ENCODE measurements at places on chromosomes 6 and 20.
A peak's percentile ranks its signal among the peaks of the same experiment; 100 is the strongest.

- no peak for DNase-seq
Measured at GRCh38 chr20:41509316-41510200, 108.6 kb downstream of the CHD6 start.

DNA sequence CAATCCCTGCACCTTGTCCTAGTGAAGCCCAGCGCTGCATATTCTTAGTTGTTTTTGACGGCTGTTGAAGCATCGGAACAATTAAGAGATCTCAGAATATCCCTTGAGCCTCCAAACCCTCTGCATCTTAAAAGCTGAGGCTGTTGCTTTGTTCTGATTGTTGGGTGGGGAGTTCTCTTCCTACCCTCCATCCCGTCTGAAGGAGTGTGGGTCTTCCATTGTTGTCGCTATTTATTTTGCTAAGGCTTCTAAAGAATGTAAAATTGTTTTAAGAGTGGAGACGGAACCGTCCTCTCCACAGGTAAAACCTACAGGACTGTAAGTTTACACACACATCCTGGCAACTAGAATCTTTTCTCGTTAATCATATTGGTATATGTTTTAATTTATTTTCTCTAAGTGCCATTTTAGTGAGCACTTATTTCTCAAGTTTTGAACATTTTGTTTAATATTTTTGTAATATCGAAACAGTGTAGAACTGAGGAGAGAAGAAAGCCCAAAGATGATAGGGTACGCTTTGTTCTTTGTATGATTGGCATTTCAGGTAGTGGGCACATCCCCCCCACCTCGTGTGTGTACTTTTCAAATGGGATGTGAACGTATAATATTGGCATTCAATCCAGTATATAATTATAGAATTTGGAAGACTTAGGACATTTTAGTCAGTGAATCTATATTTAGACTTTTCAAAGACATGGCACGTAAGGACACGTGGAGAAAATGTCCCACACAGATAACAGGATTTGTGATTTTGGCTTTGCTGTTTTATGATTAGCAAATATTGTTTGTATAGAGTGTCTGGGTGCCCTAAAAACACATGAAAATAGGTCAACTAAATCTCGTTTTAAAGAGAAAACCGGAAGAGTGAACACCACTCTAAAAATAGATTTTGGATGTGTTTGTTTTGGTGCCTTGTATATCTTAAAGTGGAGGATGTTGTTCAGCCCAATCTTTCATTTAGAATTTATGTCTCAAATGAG lies 1.3 kb downstream of the RNF146 start:
- DNase-seq, result no peak

- no peak for DNase-seq
Measured at GRCh38 chr6:11143394-11144371, 32.2 kb upstream of the ERVFRD-1 start.

DNA sequence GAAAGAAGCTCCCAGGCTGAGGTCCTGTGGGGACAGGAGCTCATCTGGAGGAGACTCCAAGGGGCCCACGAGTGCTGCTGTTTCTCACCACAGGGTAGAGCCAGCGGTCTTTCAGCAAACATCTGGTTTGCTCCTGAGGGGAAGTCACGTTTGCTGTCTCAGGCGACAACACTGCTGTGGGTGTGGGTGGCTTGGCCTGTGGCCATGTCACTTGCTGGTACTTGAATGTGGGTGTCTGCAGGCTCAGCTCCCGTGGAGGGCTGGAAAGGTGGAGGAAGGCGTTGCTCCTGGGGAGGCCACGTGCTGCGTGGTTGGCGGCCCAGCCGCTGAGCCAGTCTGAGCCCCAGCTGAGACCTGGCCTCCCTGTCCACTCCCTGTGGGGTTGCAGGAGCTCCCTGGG lies 52.8 kb upstream of the MPC1 start:
- DNase-seq, result peak; percentile 37

DNA sequence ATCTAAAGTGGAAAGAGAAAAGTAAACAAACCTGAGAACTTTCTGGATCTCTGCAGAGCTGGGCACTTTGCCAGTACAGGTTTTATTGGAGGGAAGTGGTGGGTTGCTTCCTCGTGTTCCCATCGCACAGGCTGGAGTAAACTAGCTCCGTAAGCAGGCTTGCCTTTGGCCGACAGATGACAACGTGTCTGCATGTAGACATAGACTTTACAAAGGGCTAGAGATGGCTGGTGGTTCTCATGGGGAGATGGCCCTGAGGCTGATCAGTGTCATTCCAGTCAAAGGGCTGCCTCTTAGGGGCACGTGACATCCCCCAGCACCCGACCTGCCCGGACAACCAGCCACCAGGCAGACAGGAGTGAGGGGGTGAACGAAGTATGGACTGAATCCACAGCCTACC lies 98.8 kb downstream of the YTHDF1 start:
- no peak for DNase-seq

DNA sequence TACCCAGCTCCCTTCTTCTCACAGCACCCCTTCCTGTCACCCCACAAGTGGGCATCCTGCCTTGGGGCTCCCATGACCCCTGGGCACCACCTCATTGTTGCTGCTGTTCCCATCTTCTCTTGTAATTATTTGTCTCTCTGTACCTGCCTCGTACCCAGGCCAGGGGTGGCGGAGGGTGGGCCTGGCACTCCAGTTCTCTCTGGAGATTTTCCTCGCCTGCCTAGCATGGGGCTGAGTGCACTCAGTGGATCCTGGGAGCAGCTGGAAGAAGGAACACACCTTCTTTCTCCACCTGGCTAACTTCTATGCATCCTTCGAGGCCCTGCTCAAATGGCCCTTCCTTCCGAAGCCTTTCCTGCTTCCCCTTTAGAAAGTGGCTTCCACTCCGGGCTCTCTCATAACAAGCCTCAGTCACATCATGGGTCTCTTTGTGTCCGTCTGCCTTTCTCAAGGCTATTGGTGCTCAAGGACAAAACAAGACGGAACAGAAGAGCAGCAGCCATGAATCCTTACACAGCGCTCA lies 79.2 kb downstream of the SRC start:
- no peak for DNase-seq

- no peak for DNase-seq
Measured at GRCh38 chr6:69784595-69785377, 12.0 kb downstream of the LMBRD1 start.

DNA sequence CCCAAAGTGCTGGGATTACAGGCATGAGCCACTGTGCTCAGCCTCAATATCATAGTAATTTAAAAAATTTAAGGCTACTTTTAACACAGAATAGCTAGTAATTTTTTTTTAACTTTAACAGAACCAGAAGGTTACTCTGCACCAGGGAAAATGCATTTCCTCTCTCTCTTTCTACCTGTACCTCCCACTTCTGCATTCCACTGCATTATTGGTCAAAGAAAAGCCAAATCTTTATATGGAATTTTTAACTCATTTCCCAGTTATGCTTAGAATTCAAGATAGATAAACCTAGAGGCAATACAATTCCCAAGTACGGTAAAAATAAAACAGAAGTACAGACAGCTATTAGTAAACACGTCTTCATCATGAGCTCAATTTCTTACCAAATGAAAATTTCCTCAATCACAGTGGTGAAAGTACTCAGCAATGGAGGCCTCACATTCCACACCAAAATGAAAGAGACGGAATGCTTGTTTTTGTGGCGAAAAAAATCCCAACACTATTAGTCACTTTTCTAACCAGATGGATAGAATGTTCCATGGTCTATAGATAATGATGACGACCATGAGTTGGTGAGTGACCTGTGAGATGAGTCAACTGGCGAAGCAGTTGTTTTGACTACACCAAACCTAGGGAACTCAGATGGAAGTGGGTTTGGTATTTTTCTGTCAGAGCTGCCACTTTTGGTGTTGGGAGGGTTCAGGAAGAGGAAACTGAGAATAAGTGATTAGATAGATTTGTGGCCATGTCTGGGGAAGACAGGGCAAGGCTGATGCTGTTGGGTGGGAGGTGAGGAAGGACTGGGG lies 104.7 kb upstream of the SGK1 start:
- DNase-seq, result no peak

- DNase-seq, result no peak
Measured at GRCh38 chr20:62702895-62703852, 5.5 kb upstream of the NTSR1 start.

GRCh38 chr6:45369870-45370269 lies 7.9 kb downstream of the SUPT3H start:
- no peak for DNase-seq

GRCh38 chr6:13420269-13420668 lies 67.1 kb downstream of the GFOD1 start:
- DNase-seq, result no peak

DNA sequence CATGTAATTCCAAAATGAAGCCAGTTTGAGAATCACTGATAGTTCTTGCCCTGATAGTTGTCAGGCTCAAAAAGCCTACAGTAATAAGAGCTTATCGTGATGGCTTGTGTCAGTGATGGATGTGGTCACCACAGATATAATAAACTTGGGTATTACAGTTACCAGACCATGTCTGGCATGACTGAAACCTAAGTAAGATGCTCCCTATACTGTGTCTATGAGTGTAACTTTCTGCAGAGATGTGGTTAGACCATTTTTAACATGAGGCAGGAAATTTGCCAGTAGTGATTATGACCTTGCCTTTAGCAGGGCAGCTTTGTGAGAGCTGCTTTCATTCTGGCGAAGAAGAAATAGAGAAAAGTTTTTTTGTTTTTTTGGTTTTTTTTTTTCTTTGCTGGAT lies 90.2 kb downstream of the ANKS1A start:
- DNase-seq, result no peak

- no peak for DNase-seq
Measured at GRCh38 chr20:2171266-2171790, 69.7 kb downstream of the STK35 start.

All from activated gamma-delta T cell (primary cell).